Globus pallidus (tissue), 1 donor: ENCODE measurements at places on chromosomes 13 and 19.

- peak; percentile 27 for DNase-seq
Measured at GRCh38 chr19:10797541-10798256, 38.3 kb downstream of the TMED1 start.

GRCh38 chr19:1307320-1307719 is 21.6 kb downstream of the EFNA2 start:
- no peak for DNase-seq

- no peak for DNase-seq
Measured at GRCh38 chr13:94139393-94139995, 340.0 kb downstream of the DCT start.

- DNase-seq, result no peak
Measured at GRCh38 chr19:55251341-55252081, 7.3 kb downstream of the PPP6R1 start.

DNA sequence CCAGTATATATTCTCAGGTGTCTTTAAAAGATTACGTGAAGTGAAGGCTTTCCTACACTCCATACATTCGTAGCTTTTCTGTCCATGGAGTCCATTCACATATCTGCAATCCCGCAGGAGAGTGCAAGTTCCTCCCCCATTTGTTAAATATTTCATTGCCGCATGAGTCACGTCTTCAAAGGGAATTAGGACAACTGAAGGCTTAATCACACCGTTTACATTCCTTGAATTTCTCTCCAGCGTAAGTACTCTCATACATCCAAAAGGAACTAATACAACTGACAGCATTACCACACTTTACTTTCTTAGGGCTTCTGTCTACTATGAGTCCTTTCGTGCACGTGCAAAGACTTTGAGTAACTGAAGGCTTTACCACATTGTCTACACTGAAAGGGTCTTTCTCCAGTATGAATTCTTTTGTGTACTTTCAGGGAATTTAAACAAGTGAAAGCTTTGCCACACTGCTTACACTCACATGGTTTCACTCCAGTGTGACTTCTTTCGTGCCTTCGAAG is 29.0 kb upstream of the ZNF564 start:
- DNase-seq, result no peak

DNA sequence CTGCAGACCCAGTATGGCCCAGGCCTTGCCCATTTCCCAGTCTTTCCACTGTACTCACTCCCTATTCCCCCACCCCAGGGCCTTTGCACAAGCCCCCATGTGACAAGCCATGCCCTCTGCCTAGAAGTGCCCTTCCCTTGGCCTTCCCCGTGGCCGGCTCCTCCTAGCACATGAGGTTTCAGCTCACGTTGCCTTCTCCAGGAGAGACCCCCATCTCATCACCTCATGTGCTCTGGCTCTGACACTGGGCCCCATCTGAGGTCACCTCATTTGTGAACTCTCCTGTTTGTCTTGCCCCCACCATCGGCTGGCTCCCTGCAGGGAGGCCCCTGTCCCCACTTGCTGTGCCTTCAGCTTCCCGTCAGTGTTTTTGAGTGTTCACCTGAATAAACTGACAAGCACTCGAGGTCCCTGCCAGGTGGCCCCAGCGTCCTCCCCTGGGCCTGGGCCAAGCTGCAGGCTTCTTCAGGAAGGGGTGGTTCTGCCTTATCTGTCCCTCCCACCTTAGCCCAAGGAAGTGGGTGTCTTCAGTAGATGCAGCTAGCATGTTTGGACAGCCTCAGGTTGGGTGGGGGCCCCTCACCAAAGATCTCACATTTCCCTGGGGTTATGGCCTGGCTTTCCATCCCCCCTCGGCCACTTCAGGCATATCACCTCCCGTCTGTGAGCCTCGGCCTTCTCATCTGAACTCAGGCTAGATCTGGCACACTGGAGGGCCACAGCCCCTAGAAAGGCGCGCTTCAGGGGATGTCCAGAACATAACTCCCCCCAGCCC is 3.8 kb upstream of the SLC25A42 start:
- no peak for DNase-seq

DNA sequence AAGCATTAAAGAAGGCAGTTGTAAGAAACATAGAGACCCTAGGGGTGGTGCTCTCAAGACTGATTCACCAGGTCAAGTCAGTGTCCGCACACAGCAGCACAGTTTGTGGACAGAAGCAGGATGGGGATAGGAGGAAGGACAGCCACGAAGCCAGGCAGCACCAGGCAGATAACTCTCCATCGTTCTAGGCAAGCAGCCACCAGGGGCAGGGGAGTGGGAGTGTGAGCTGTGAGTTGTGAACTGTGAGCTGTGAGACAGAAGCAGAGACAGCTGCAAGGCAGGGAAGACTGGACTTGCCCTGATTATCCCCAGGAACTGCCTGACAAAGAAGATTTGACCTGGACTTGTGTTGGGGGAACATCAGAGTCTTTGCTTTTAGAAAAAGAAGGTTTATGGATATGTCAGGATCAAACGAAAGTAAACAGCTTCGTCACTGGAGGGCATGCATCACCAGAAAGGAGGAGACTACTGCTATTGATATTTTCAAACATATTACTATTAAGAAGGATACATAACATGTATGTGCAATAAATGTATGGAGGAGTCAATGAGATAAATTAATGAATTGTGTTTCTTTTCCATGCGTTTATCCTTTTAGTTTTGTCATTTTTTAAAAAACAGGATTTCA is 286.1 kb downstream of the IRS2 start:
- DNase-seq, result no peak

GRCh38 chr19:30263830-30264381 is 108.3 kb upstream of the ZNF536 start:
- no peak for DNase-seq

GRCh38 chr13:114102131-114102520 is 30.3 kb downstream of the RASA3 start:
- DNase-seq, result no peak

GRCh38 chr13:33053397-33054066 is 37.3 kb downstream of the KL start:
- DNase-seq, result no peak

DNA sequence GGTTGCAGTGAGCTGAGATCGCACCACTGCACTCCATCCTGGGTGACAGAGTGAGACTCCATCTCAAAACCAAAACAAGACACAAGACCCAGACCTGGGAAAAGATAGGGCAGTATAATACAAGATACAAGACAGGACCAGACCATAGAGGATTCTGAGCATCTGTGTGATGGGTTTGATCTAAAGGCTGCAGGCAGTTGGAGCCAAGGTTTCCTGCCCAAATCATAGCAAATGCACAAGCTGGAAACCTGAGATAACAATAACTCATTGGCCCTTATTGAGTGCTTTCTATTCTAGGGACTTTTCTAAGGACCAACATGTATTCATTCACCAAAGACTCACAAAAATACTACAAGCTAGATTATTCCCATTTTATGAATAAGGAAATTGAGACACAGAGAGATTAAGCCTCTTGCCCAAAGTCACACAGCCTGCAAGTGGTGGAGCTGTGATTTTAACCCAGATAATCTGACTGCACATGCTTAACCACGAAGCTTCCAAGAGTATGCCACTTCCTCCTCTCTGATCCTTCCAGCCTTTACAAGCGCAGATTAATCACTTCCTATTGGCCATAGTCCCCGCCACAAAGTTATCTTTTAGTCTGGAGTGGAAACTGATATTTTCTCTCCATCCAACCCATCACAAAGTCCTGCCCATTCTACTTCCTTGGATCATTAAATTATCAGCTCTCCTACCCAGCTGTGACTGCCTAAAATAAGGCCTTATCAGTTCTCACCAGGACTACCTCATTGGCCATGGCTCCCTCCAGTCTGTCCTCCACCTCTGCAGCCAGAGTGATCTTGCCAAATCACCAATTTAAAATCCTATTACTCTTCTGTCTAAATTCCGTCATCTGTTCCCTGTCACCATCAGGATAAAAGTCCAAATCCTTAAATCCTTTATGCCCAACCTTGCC is 147.2 kb downstream of the FLT1 start:
- no peak for DNase-seq

DNA sequence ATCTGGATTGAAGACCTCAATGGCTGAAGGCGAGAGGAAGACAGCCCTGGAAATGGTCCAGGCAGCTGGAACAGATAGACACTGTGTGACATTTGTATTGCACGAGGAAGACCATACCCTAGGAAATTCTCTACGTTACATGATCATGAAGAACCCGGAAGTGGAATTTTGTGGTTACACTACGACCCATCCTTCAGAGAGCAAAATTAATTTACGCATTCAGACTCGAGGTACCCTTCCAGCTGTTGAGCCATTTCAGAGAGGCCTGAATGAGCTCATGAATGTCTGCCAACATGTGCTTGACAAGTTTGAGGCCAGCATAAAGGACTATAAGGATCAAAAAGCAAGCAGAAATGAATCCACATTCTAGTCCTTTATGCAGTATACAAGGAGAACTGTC is 1.2 kb downstream of the POLR1D start:
- DNase-seq, result peak; percentile 14

- DNase-seq, result no peak
Measured at GRCh38 chr13:44416301-44416700, 42.7 kb downstream of the SERP2 start.

DNA sequence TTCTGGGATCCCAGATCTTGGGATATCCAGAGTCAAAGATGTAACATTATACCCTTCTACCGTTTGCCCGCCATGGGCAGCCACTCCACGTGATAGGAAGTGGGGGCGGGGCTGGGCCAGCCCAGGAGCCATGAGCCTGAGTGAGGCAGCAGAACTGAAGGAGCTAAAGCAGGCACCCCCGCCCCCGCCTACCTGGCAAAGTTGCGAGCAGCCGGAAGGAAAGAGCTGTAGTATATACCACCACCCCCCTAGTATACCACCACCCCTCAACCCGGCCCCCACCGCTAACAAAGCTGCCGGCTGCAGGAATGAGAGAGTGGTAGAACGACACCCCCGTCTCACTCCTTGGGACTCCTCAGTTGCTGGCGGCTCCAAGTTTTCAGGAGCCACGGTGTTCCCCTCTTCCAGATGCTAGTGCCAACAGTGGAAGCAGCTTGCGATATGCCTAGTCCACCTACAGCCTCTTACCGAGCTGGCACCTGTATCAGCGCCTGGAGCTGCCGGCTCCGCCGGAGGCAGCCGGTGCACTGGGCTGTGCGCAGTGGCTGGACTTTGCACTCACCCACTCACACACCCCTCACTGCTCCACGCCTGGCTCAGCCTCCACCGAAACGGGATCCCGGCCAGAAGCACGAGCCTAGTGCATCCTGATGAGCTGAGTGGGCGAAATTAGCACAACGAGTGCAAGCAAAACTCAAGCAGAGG is 230.7 kb upstream of the PRR20A start:
- no peak for DNase-seq

DNA sequence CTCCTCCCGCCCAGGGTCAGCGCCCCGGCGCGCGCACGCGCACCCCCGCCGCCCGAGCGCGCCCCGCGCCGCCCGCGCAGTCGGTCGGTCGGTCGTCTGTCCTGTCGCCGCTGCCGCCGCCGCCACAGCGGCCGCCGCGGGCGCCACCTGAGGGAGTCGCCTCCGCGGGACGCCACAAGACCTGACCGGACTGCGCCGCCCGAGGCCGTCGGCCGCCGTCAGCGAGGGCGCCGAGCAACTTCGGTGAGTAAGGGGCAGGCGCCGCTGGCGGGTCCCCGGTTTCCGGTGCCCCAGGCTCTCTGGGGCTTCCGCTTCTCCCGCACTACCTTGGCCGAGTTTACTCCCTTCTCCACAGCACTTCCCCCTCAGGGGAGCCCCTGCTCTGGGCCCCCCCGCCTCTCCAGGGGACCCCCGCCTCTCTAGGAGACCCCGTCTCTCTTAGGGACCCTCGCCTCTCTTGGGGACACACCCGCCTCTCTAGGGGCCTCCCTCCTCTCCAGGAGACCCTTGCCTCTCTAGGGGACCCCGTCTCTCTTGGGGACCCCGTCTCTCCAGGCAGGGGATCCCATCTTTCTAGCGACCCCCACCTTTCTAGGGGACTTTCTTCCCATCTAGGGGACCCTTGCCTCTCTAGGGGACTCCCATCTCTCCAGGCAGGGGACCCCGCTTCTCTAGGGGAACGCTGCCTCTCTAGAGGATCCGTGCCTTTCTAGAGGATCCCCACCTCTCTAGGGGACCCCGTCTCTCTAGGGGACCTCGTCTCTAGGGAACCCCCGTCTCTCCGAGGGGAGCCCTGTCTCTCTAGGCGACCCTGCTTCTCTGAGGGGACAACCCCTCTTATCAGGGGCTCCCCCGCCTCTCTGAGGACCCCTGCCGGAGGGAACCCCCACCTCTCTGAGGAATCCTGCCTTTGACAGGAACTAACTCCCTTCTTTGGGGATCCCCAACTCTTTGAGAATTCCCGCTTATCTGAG is 19.3 kb upstream of the GATAD2A start:
- no peak for DNase-seq

- no peak for DNase-seq
Measured at GRCh38 chr13:98559169-98559568, 17.7 kb downstream of the STK24 start.

DNA sequence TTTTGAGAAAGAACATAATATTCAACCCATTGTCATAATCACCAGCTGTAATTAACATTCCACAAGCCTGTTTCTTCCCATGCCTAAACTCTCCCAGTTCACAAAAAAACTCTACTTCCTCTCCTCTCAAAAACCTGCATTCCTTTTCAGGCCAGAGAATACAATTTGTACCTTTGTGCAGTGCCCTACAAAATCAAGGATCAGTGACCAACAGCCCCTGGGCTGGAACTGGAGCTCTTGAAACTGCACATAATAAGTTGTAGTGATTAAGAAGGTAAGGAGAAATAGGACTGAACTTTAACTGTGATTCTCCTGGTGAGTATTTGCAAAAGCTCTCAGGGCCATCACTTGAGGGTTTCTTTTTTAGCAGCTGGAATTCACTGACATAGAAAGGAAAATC is 472.7 kb downstream of the RFC3 start:
- DNase-seq, result no peak

- no peak for DNase-seq
Measured at GRCh38 chr13:58300974-58301681, 669.6 kb downstream of the PCDH17 start.

GRCh38 chr19:41890936-41891335 is 8.0 kb downstream of the ARHGEF1 start:
- no peak for DNase-seq

- DNase-seq, result peak; percentile 99
Measured at GRCh38 chr19:45091031-45091923, 1.7 kb upstream of the PPP1R37 start.

DNA sequence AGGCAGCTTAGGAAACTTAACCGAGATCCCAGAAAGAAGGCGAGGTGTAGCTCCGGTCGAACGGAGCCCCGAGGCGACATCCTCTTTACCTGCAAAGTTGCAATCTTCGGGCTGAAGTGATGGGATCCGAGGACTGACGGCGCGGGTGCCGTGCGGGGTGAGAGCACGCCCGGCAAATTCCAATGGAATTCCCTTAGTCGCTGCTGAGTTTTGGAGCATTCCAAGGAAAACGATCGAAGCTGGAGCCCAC is 141 bp downstream of the TRPC4 start:
- no peak for DNase-seq

GRCh38 chr13:37595162-37595561 is 3.4 kb downstream of the POSTN start:
- no peak for DNase-seq

GRCh38 chr13:100536643-100537180 is 51.9 kb downstream of the GGACT start:
- DNase-seq, result no peak

- no peak for DNase-seq
Measured at GRCh38 chr19:30890033-30890432, 459.2 kb downstream of the TSHZ3 start.
